Mesenteric fat pad (tissue), 1 donor: ENCODE measurements at places on chromosomes 5 and 9. TPM values are rescaled to one million over a fixed set of nuclear protein-coding genes. Genes with fewer than 3 reads are reported as not detected.

Gene CCDC152
- total RNA-seq: 0.45 TPM

Gene KCNV2
- not detected for total RNA-seq

Gene PCDHB8
- 2.4 TPM for total RNA-seq

Gene BSPRY
- total RNA-seq: 0.19 TPM

Gene PCDHGC3
- total RNA-seq: 46.8 TPM

Gene TRIM36
- 1.3 TPM for total RNA-seq

Gene F2RL2
- total RNA-seq: 0.10 TPM

Gene CMBL
- total RNA-seq: 17.3 TPM

Gene PCDHGA7
- 1.9 TPM for total RNA-seq

DNA sequence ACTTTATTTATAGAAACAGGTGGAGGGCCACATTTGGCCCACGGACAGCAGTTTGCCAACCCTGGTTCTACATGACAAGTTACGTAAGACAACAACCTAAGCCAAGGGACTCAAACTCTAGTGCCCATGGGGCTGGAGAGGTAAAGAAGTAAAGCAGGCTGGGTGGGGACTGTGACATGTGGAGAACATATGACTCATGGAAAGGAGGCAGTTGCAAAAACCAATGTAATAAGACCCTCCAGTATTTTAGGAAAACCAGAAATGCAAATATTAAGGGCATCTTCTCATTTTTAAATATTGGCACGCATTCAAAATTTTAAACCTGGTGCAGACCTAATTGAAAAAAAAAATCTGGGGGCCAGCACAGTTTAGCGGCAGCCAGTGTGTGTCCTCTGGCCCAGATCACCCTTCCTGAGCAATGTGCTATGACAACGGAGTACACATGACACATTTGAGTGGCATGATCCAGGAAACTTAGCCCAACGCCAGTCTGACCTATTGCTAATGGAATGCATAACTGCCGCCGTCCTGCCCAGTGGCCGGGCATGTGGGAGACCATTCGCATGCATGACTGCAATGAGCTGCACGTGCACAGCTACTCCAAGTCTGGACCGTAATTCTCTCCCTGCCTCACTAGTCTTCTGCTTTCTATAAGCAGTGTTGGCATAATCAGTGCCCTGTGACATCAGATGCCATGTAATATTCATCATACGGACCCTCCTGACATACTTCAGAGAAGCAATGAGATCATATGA is 97.2 kb downstream of the SH3TC2 start:
- DNase-seq: no peak

GRCh38 chr5:132080595-132080994 is 7.0 kb downstream of the CSF2 start:
- no peak for DNase-seq

- no peak for DNase-seq
Observed at GRCh38 chr9:76690246-76690972, 73.8 kb upstream of the PCA3 start.

DNA sequence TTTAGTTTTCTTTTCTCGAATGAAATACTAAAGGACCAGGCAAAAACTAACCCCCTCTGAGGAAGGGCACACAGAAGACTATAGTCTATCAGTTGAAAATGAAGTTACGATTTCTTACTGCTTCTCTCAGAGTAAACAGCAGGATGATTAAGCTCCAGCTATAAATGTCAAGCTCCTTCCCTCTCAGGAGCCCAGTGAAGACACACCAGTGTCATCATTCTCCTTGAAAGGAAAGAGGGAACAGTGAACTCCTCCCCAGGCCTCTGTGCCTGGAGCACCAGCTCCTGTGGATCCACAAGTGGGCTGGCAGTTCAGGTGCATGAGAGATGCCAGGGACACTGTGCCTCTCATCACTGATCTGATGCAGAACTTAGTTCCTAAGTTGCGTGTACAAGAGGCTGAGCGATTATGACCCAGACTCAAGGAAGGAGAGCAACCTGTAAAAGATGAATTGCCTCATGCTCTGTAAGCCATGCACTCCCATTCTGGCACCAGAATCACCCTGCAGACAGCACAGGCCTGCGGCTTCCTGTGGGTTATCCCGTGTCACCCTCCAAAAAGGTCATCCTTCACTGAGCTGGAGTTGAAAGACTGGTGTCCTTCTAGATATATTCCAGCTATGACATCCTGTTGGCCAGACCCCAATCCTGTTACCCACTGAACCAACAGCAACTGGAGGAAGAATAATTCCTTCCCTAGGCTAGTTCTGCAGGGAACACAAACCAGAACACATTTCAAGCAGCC is 394.0 kb downstream of the SEMA5A start:
- no peak for DNase-seq

GRCh38 chr9:78297672-78297961 is 692 bp downstream of the PSAT1 start:
- DNase-seq: no peak

DNA sequence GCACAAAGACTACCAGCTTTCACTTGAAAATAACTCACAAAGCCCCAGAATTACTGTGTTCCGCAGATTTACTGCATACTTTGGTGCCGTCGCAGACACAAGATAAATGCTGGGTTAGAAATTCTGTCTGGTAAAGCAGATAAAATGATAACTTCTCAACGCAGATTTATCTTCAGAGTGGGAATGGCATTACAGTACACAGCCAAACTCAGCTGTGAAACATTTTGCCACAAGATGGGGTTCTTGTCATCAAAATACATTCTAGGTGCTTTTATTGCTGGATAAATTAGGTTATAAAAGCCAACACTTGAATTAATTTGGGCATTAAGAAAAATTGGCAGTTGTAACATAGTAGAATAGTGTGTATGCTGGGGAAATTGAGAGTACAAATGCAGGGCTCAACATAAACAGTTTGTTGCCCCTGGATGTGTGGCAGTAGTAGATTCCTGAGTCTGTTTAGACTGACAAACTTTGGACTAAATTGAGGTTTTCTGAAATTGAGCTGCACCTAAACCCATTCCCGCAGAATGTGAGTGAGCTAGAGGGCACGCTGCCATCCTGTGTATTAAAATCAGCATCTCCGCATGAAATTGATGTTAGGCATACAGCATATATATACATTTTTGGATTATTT is 61.1 kb downstream of the LMNB1 start:
- no peak for DNase-seq

GRCh38 chr5:33257807-33258429 is 182.8 kb upstream of the TARS1 start:
- DNase-seq: no peak

DNA sequence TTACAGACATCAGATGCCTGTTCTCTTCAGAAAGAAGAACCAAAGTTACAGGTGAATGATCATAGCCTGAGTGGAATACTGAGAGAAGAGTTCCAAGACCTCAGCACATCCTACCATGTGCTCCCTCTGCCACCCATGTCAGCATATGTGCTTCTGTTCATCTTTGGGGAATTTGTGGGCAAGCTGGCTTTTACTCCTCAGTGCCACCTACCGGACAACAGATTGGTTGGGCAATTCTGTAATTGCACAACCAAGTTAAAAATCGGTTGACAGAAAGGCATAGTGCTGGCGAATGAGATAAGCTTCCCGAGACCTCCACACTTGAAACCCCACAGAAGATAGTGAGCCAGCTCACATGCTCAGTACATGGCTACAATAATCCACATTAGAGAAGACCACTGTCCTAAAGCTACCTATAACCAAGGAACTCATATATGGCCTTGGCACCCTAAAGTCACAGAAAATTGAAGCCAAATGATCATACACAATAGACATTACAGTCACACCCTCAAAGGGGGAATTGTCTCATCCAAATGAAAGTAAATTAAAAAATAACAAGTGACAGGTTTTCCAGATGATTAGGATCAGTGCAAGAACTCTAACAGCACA is 1238.0 kb upstream of the NUDT12 start:
- DNase-seq: no peak

DNA sequence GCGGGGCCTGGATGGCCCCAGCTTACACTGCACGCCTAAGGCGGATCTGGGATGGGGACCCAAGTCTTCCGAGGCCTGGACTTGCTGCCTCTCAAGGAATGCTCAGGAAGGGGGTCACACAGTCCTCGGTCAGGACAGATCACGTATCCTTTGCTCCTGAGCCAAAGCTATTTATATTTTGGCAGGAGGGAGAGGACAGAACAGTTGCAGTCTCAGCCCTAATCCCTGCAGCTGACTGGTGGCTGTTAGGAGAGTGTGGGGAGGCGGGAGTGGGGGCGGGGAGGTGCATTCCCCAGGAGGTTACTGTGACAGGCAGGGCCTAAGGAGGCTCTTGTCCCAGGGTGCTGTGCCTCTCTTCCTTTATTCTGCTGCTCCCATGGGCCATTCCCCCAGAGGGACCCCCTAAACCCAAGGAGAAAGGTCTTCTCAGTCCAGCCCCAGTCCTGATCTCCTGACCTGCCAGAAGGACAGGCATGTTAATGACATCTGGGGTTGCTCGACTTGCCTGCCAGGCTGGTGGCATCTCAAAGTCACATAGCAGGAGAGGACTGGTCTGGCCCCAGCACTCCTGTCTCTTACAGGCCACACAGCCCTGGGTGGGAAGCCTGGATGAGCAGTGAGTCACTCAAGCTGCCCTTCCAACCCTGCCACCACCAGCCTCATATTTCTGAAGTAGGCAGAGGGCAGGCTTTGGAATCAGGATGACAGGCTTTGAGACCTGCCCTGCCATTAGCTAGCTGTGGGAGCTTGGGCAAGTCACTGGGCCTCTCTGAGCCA is 51.9 kb downstream of the COL27A1 start:
- DNase-seq: no peak

- peak; percentile 94 for DNase-seq
Observed at GRCh38 chr9:35489313-35490154, at the start of gene RUSC2. TSS of gene RUSC2 (plus strand) at chr9:35490111. CDS start at chr9:35546522, 56,411 bp downstream.

DNA sequence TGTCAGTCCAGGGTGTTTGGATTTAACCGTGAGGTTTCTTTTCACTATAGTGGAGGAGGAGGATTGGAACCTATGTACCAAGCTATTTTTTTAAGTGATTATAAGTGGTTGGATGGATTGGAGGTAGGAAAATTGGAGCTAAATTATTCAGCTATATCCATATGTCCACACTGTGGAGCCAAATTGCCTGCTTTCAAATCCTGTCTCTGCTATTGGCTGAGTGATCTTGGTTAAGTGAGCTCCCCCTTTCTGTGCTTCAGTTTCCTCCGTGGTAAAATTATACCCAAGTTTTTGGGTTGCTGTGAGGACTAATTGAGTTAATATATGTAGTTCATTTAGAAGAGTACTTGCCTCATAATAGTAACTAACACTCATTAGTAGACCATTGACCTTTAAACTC is 2.5 kb downstream of the CENPP start:
- no peak for DNase-seq

DNA sequence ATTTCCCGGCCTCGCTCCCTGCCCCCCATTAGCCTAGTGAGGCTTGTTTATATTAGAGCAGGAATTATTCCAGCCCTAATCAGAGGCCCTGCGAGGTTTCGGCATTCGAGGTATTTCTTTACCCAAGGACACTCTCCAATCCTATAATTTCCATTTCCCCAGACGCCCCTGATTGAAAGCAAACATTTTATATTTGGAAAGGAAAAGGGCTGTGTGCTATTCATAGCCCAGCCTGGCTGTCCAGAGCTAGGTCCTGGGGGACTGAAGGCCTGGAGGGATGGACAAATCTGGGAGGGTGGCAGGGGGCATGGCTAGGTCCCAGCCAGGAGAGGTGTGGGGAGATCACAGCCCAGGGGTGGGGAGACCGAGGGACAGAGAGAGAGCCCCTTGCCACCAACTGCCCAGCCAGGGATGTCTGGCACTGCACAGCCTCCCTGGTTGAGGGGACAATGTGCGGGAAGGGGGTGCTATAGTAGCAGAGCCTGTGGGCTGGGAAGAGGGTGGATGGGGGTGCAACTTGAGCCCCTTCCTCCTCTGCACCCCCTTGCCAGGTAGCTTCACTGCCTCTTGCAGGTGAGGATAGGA is 125.1 kb downstream of the BARX1 start:
- DNase-seq: no peak

DNA sequence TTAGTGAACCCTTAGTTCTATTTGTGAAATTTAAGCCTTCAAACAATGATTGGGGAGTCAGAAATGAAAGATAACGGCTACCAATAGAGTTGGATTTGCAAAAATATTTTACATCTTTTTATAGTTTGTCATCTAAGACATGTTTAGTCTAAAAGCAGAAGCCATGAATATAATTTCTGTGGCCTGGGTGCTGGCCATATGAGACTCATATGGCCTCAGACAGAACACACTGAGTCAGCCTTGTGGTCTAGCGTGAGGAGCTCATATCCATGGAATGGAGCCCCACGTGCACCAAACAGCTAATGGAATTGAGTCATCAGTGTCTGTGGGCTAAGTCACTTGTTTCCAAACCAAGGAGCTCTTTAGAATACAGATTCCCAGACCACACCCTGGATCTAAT is 240.7 kb upstream of the NREP start:
- DNase-seq: no peak

GRCh38 chr5:73994963-73995362 is 369.0 kb downstream of the ARHGEF28 start:
- DNase-seq: no peak

- no peak for DNase-seq
Observed at GRCh38 chr9:28661853-28662252, 1088.6 kb upstream of the C9orf72 start.

DNA sequence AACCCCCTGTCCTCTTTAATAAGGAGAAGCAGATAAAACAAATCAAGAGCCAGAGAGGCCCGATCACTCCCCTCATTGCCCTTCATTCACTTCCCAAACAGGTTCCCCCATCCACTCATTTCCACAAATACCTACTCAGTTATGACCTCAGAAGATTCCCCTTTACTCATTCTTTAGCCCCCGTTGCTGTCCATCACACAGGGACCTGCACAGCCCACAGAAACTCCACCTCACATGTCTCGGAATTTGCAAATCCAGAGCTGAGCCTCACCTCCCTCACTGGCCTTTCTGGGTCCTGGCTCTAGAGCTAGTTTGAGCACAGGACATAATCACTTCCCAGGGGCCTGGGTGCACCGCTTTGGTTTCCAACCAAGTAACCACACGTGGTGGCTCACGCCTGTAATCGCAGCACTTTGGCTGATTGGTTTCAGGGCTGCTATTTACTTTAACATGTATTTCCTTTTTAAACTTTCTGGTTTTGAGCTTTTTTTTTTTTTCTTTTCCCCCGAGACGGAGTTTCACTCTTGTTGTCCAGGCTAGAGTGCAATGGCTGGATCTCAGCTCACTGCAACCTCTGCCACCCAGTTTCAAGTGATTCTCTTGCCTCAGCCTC is 17.8 kb downstream of the ATP6V0E1 start:
- no peak for DNase-seq

DNA sequence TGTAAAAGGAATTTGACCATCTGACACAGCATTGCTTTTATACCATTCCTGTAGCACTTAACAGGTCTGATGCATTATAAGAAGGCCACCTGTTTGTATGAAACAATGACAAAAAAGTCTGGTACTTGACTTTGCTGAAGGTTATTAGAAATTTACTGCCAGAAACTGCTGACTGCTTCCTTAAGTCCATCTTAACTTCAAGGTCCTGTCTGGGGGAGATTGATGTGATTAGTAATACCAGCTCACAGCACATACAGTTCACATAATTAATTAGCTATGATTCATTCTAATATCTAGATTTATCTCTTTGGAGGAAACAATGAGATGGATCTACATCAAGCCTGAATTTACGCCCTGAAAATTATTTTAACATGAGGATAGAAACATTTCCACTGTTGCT is 49.6 kb upstream of the TEK start:
- DNase-seq: no peak
